GM23248 (cell line): ENCODE measurements at places on chromosomes 1 and 21.

DNA sequence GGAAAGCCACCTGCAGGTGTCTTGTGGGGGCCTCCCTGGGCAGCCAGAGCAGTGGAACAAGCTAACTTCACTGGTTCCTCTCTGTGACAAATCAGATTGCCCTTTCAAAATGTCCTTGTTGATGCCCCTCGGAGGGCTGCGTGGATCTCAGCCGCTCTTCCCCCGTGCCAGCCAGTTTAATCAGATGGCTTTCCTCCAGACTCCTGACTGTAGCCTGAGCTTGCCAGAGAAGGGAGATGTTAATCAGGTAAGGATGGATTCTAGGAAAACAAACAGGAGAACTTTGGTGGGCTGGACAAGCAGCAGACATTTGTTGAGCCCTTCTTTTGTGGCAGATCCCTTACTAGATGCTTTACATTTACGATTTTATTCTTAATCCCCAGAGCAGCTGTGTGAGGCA lies 88.2 kb downstream of the DMRTA2 start:
- H3K4me1 ChIP-seq = no peaks in the 10 kb centered on the region
- H3K27ac ChIP-seq = no peak overlapping the region
- no peaks in the 10 kb centered on the region for H3K36me3 ChIP-seq

DNA sequence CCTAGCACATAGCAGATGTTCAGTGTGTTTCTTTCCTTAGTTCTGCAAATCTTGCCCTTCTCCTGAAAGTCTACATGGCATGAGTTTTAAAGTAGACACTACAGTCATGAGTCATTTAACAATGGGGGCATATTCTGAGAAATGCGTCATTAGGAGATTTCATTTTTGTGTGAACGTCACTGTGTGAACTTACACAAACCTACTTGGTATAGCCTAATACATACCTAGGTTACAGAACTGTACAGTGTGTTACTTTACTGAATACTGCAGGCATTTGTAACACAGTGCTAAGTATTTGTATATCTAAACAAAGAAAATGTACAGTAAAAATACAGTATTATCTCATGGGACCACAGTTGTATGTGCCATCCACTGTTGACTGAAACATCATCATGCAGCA lies 10.0 kb downstream of the TTF2 start:
- DNase-seq = no peak
- H3K27me3 ChIP-seq = no peaks in the 10 kb centered on the region
- H3K27ac ChIP-seq = no peak overlapping the region
- H3K4me3 ChIP-seq = no peak overlapping the region

GRCh38 chr21:32559006-32559610 lies 26.2 kb downstream of the TCP10L start:
- H3K4me3 ChIP-seq = no peak overlapping the region
- H3K36me3 ChIP-seq = no peaks in the 10 kb centered on the region
- H3K27ac ChIP-seq = no peak overlapping the region
- no peaks in the 10 kb centered on the region for H3K27me3 ChIP-seq
- no peak for DNase-seq

DNA sequence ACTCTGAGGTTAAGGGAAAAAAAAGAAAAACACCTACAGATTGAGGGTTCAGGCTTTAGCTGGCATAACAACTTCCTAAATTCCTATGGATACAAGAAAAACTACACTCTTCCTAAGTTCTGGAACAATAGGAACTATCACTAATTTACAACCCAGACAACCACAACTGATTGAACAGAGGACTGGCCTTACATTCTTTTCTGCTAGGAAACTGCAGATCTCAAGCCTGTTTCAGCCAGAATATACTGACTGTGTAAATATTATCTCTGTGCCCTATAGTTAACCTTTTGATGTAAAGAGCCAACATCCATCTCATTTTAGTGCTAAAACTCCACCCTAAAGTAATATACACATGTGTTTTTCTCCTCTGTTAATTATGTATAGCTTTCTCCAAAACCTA lies 1186.5 kb upstream of the TMPRSS15 start:
- H3K36me3 ChIP-seq = no peaks in the 10 kb centered on the region
- no peak for DNase-seq
- H3K4me1 ChIP-seq = no peaks in the 10 kb centered on the region
- H3K27ac ChIP-seq = no peak overlapping the region
- no peak overlapping the region for H3K4me3 ChIP-seq

DNA sequence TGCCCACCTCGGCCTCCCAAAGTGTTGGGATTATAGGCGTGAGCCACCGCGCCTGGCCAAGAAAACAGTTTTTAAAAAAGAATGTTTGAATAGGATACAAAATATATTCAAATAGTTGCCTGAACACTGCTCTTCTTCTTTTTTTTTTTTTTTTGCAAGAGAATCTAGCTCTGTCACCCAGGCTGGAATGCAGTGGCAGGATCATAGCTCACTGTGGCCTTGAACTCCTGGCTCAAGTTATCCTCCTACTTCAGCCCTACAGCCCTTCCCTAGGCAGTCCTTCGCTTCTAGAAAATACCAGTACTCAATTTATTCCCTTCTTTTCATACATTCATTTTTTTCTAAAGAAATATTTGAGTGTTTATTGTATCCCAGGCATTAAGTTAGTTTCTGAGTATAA lies 67.9 kb downstream of the OSBPL9 start:
- H3K27me3 ChIP-seq = no peaks in the 10 kb centered on the region
- H3K4me3 ChIP-seq = no peak overlapping the region
- no peaks in the 10 kb centered on the region for H3K36me3 ChIP-seq

GRCh38 chr1:58057826-58058225 lies 488.7 kb downstream of the OMA1 start:
- no peak overlapping the region for H3K4me3 ChIP-seq
- no peak overlapping the region for H3K27ac ChIP-seq
- DNase-seq = no peak
- no peaks in the 10 kb centered on the region for H3K36me3 ChIP-seq
- H3K4me1 ChIP-seq = no peaks in the 10 kb centered on the region

DNA sequence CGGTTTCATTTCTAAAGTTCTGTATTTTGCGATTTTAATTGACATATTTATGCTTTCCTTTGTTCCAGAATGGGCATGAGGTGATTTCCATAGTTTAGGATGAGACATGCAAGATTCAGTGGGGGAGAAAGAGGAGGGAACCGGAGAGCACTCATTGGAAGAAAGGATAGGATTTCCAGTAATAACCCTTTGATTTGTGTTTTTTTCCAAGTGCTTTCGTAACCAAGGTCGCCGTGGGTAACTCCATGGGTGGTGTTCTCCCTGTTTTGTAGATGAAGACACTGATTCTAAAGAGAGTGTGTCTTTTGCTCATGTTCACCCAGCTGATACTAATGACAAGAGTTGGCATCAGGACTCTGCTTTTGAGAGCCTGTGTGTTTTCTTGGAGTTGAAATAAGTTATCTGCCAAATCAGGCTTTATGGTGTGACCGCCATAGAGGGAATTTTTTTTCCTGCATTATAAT lies 170.1 kb downstream of the DHRS3 start:
- peaks cover 42% of the 10 kb centered on the region for H3K4me1 ChIP-seq
- DNase-seq = peak; percentile 71
- peak overlapping the region; percentile 94 for H3K27ac ChIP-seq
- peak overlapping the region; percentile 52 for H3K4me3 ChIP-seq
- no peaks in the 10 kb centered on the region for H3K27me3 ChIP-seq

GRCh38 chr1:29695036-29695435 lies 458.7 kb downstream of the PTPRU start:
- H3K4me1 ChIP-seq = no peaks in the 10 kb centered on the region
- no peak overlapping the region for H3K4me3 ChIP-seq
- H3K36me3 ChIP-seq = no peaks in the 10 kb centered on the region
- no peaks in the 10 kb centered on the region for H3K27me3 ChIP-seq
- no peak for DNase-seq

GRCh38 chr1:44537956-44538355 lies 132.9 kb downstream of the RNF220 start:
- no peaks in the 10 kb centered on the region for H3K36me3 ChIP-seq
- no peak overlapping the region for H3K4me3 ChIP-seq
- DNase-seq = no peak
- peaks cover 47% of the 10 kb centered on the region for H3K27me3 ChIP-seq
- no peak overlapping the region for H3K27ac ChIP-seq

DNA sequence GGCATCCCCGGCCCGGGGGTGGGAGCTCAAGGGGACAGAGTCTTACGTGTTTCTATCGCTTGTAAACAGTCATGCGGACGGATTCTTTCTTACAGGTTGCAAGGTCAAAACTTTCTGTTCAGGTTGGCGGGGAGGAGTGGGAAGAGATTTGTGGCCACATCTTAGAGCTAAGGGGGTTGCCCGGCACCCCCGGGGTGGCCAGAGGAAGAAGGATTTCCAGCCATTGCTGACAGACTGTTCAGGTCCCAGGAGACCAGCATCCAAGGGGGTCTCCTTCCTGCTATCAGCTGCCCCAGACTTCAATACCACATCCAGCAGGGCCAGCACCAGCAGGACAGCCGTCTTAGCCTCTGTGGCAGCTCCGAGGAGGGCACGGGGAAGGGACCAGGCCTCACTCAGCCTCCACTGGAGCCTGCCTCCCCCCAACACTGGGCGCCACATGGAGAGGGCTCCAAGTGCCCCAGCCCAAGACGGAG lies 52.0 kb downstream of the KIF21B start:
- no peaks in the 10 kb centered on the region for H3K4me1 ChIP-seq
- no peaks in the 10 kb centered on the region for H3K36me3 ChIP-seq
- H3K4me3 ChIP-seq = no peak overlapping the region
- no peak overlapping the region for H3K27ac ChIP-seq
- H3K27me3 ChIP-seq = peaks cover 2% of the 10 kb centered on the region; the same call in 1 of the 2 replicates

GRCh38 chr21:27403011-27403410 lies 436.1 kb upstream of the ADAMTS5 start:
- DNase-seq = no peak
- peaks cover 10% of the 10 kb centered on the region for H3K4me1 ChIP-seq
- no peaks in the 10 kb centered on the region for H3K27me3 ChIP-seq
- no peak overlapping the region for H3K4me3 ChIP-seq
- H3K36me3 ChIP-seq = no peaks in the 10 kb centered on the region

DNA sequence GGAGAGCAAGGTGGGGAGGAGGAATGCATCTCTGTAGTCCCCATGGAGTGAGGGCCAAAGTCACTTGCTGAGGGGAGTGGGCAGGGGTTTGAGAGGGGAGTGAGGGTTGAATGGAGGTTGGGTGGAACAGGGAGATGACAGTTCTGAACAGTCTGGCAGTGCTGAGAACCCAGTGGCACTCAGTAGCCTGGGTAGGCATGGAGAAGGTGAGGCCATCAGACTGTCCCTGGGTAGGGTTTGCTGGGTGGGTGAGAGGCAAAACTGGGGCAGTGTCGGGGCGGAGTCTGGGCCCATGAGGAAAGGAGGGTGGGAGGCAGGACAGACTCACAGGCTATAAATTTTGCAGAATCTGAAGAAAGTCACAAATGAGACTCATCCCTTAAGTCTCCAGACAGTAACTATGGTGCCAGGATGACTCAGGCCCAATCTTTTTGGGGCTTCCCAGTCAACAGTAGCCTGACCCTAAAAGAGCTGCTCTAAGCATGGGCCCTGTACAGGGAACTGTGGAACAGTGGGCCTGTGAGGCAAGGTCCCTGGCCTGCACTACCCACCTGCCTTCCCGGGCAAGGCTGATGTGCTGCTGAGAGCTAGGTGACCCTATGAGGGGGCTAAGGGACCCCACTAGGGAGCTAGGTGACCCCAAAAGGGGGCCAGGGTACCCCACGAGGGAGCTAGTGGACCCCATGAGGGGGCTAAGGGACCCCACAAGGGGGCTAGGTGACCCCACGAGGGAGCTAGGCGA lies 51.0 kb upstream of the DMRTB1 start:
- no peaks in the 10 kb centered on the region for H3K36me3 ChIP-seq
- H3K27me3 ChIP-seq = peaks cover 34% of the 10 kb centered on the region
- no peak overlapping the region for H3K27ac ChIP-seq
- no peak overlapping the region for H3K4me3 ChIP-seq
- peaks cover 27% of the 10 kb centered on the region for H3K4me1 ChIP-seq

GRCh38 chr1:180154003-180154324 lies 705 bp upstream of the QSOX1 start:
- peak overlapping the region; percentile 66 for H3K27ac ChIP-seq
- H3K4me1 ChIP-seq = peaks cover 52% of the 10 kb centered on the region
- H3K27me3 ChIP-seq = no peaks in the 10 kb centered on the region
- H3K4me3 ChIP-seq = peak overlapping the region; percentile 89
- no peak for DNase-seq

GRCh38 chr1:73910062-73910461 lies 287.9 kb downstream of the LRRIQ3 start:
- H3K27me3 ChIP-seq = no peaks in the 10 kb centered on the region
- no peaks in the 10 kb centered on the region for H3K36me3 ChIP-seq
- no peak overlapping the region for H3K27ac ChIP-seq
- DNase-seq = no peak
- H3K4me1 ChIP-seq = no peaks in the 10 kb centered on the region

DNA sequence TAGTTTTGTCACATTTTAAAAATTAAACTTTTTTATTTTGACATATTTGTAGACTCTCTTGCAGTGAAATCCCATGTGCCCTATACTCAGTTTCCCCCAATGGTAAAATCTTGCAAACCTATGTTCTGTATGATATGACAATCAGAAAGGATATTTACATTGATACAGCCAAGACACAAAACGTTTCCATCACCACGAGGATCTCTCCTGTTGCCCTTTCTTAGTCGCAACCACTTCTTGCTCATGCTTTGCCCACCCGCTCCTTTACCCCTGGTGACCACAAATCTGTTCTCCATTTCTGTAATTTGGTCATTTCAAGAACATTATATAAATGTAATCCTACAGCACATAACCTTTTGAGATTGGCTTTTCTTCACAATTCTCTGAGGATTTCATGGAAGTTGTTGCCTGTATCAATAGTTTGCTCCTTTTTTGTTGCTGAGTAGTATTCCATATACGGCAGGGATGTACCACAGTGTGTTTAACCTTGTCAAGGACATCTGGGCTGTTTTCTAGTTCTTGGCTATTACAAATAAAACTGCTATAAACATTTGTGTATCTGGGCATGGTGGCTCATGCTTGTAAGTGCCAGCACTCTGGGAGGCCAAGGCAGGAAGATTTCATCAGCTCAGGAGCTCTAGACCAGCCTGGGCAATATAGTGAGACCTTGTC lies 14.0 kb upstream of the BATF3 start:
- DNase-seq = no peak
- no peaks in the 10 kb centered on the region for H3K27me3 ChIP-seq
- H3K4me3 ChIP-seq = no peak overlapping the region
- no peaks in the 10 kb centered on the region for H3K36me3 ChIP-seq
- no peak overlapping the region; the same call in 1 of the 2 replicates for H3K27ac ChIP-seq
- H3K4me1 ChIP-seq = peaks cover 14% of the 10 kb centered on the region

DNA sequence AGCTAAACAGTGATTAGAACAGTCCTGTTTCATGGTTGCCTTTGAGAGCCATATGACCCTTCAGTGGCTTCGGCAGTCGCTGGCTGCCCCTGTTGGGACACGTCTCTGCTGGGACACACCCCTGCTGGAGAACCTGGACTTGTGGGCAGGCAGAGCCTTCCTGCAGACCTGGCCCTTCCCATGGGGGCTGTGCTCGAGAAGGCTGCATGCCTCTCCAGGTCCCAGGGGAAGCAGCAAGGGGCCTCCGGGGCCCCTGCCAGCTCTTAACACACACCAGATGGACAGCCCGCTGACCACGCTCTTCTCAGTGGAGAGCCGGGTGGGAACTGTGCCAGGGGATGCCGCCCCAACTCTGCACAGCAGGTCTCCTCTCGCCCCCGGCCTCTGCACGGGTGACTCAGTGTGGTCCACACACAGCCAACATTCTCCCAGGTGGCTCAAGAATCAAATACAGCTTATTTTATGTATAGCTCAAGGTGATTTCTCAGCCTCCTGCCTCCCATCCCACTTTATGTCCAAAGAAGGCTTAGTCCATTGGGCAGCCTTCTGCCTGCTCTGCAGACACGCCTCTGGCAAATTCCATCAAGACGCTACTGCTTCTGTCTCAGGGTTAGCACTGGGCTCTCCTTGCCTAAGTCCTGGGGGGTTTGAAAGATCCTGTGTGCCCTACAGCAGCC lies 450.8 kb downstream of the KIF26B start:
- no peaks in the 10 kb centered on the region for H3K27me3 ChIP-seq
- DNase-seq = peak; percentile 89
- H3K36me3 ChIP-seq = no peaks in the 10 kb centered on the region; the same call in 1 of the 2 replicates
- H3K4me1 ChIP-seq = peaks cover 12% of the 10 kb centered on the region
- no peak overlapping the region for H3K4me3 ChIP-seq
